ENCODE measurements at places on chromosomes 3 and 15. TPM values are rescaled to one million over a fixed set of nuclear protein-coding genes. Genes with fewer than 3 reads are reported as not detected.

PPP1R14D gene
- total RNA-seq = not detected

AADACL2 gene
- total RNA-seq = not detected

CCRL2 gene
- 5.1 TPM for total RNA-seq

FBXL2 gene
- total RNA-seq = 21.9 TPM

SHQ1 gene
- 17.0 TPM for total RNA-seq

FGF12 gene
- total RNA-seq = 0.91 TPM

TM4SF1 gene
- 213 TPM for total RNA-seq

PLSCR5 gene
- total RNA-seq = not detected

SLC51B gene
- total RNA-seq = not detected

GHRL gene
- 1.6 TPM for total RNA-seq

SV2B gene
- total RNA-seq = 2.5 TPM

AKAP13 gene
- total RNA-seq = 267 TPM

ZBTB47 gene
- total RNA-seq = 82.0 TPM

SLC6A6 gene
- total RNA-seq = 36.5 TPM

CHRNB4 gene
- total RNA-seq = not detected

AHSG gene
- not detected for total RNA-seq

APBA2 gene
- 2.1 TPM for total RNA-seq

PPM1L gene
- total RNA-seq = 8.8 TPM

GRM2 gene
- 0.87 TPM for total RNA-seq

DUOXA1 gene
- 0.23 TPM for total RNA-seq

DPPA2 gene
- total RNA-seq = not detected

PDCD7 gene
- 34.0 TPM for total RNA-seq

GP5 gene
- 0.33 TPM for total RNA-seq

RBPMS2 gene
- total RNA-seq = 9.9 TPM

CMTM7 gene
- total RNA-seq = 11.8 TPM

MKRN3 gene
- not detected for total RNA-seq

NLGN1 gene
- 20.0 TPM for total RNA-seq

GHSR gene
- not detected for total RNA-seq

TMC3 gene
- total RNA-seq = 0.81 TPM

BOC gene
- 164 TPM for total RNA-seq

NMNAT3 gene
- 5.2 TPM for total RNA-seq

COLQ gene
- 10.7 TPM for total RNA-seq

TGM5 gene
- total RNA-seq = not detected

TP63 gene
- total RNA-seq = 0.72 TPM

ETV5 gene
- total RNA-seq = 34.0 TPM

PCLAF gene
- total RNA-seq = 0.91 TPM

COL6A6 gene
- total RNA-seq = 0.16 TPM

IL17RD gene
- 4.3 TPM for total RNA-seq

MTHFS gene
- total RNA-seq = 8.6 TPM

THPO gene
- 1.2 TPM for total RNA-seq

CIP2A gene
- total RNA-seq = 4.5 TPM

PYDC2 gene
- not detected for total RNA-seq

TMEM212 gene
- not detected for total RNA-seq

RETNLB gene
- not detected for total RNA-seq

LRTM1 gene
- not detected for total RNA-seq

Measured in aorta (tissue), 5 donors.